ENCODE measurements at places on chromosomes 6 and 20.
A peak's percentile ranks its signal among the peaks of the same experiment; 100 is the strongest.

GRCh38 chr20:23759306-23759940 lies 8.7 kb upstream of the CST1 start:
- DNase-seq, result no peak

DNA sequence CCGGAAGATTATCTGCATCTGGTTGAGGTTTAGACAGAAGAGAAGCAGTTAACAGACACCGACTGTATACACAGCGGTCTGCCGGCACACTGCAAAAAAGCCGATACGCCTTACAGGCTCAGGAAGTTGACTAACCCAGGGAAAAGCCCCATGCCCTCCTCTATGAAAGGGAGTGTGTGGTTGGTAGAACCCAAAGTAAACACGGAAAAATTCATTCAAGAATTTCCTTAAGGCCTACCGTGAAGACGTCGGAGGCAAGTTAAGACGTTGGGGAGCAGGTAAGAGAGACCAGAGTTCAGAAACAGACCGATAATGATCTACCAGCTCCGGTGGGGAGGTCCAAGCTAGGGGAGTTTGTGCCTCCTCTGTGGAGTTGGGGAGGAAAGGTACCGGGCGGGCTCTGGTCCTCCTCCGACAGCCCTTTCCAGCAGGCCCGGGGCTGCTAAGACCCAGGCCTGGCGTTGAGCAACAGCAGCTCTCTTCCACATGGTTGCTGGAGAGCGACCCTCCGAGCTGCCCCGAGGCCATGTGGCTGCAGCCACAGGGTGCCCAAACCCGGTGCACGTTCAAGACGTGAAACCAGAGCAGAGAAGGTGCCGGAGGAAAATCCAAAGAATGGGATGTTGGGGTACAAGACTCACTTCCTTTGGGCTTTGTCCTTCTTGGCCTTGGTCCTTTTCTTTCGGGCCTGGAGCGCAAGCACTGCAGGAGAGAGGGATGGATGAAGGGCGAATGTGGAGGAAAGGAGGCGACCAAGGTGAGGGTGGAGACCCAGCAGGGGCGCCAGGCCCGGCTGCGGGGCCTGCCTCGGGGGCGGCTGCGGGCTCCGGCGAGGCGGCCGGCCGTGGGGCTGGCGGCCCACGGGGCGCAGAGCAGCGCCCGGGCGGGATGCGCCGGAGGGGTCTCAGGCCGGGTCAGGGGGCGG lies 809 bp downstream of the SRPK1 start:
- DNase-seq, result peak; percentile 68

GRCh38 chr20:4812641-4813075 lies 90.9 kb downstream of the PRND start:
- DNase-seq, result no peak

GRCh38 chr6:34201455-34202107 lies 35.1 kb upstream of the HMGA1 start:
- no peak for DNase-seq

- DNase-seq, result no peak
These were observed 24.7 kb upstream of the KCNK16 start for GRCh38 chr6:39347206-39347605.

DNA sequence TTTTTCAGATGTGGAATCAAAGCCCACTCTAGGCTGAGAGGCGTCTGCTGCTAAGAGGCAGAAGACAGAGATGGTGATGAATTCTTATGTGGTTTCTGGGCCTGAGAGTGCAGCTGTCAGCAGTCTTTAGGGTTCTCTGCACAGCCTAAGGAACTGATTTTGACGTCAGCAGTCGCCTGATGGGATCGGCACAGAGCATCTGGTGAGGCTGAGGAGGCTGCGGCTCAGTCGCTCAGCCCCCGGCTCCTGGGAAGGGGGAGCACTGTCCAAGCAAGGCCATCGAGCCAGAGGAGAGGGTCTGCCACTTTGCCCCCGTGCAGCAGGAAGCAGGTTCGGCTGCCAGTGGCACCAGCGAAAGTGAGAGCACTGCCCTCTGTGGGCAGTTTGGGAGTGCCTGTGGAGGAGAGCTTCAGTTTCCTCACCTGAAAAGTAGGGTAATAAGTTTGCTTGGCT lies 92.5 kb downstream of the TCP11 start:
- no peak for DNase-seq

All from CD4-positive, alpha-beta T cell treated with Interleukin-15 for 4 hours (primary cell).